ENCODE measurements at places on chromosomes 3 and 15.

- DNase-seq = no peak
Measured at GRCh38 chr3:37751537-37751936, 110.1 kb upstream of the CTDSPL start.

GRCh38 chr15:38518084-38518483 is 46.5 kb downstream of the RASGRP1 start:
- no peak for DNase-seq

- DNase-seq = no peak
Measured at GRCh38 chr3:153163756-153164550, 1.9 kb downstream of the RAP2B start.

DNA sequence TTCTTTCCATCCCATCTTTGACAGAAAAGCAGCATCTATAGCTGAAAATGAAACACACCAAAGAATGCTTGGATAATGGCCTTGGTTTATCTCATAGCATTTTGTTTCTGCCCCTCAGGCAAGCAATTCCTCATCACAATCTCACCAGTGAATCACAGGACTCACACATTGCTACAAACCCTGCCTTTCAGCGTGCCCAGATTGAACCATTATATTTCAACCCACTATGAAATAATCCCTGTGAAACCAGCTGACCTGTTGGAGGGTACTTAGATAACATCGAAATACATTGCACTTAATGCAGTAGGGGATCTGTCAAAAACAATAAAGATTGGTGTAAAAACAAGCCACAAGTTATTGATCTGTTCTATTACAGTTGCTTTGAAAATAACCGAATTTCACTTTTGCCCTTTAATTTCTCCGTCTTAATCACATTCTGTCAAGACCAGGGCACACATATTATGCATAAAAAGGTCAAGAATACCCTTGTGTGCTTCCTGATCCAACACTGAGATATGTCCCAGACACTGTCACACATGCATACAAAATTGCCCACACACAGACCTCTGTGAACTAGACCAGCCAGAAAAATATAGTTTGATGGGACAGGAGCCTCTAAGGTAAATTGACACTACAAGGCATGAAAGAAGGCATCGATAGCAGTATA is 839.8 kb downstream of the NTRK3 start:
- peak; percentile 3 for DNase-seq

DNA sequence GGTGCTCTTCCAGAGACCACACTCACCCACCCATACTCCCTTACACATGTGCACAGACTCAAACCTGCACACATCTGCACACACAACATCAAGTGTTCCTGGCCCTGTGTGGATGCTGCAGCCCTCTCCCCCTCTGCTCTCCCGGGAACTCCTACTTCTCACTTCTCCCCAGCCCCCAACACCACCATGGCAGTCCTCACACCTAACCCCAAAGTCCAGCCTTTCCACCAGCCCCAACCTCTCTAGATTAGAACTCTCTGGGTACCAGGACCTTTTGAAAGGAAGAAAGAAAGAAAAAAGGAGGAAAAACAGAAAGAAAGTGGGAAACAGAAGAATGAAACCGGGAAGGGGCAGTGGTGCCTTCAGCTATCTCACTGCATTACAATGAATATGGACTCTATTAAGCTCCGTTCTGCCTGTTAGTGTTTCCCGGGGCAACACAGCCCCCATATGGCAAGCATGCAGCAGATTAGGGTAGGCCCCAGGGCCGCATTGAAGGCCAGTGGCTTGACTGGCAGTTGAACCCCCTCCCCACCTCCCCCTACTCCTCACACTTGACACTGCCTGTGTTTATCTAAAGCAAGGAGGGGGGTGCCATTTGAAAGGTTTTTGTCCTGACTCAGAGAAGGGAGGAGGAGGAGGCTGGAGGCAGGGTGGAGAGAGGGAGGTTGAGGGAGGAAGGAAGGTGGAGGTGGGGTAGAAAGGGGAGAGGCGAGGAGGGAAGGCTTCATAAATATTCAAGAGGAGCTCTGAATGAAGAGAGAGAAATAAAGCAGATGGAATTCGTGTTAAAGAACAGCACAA is 30.1 kb downstream of the BOC start:
- DNase-seq = no peak

DNA sequence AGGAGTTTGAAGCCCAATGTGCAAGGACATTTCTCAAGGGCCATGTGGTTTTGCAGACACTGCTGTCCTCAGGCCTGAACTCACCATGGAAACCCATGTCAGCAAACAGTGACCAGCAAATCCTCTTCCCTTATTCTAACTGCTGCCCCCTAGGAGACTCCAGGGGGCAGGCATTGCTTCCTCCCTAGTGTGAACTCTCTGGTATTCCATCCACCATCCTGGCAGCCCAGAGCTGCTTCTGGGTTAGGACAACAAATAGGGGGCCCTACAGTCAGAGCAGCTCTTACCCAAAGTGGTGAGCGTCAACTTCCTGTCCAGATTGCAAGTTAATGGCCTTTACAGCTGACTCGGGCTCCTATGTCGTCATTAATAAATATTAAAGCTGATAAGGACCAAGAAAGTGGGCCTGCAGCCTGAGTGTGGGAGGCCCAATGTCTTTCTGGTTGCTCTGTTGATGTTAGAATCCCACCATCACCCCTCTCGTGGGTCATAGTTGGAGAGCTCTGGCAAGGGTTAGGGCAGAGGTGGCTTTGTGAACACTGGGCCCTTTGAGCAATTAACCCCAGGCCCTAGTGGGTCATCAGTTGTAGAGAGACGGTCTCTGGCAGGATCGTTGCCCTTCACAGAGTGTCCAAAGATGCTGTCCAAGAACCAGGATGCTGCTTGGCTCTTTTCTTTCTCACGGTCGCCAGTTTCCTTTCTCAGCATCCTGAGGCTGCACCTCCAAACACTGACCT is 41.5 kb downstream of the TGM4 start:
- no peak for DNase-seq

- no peak for DNase-seq
Measured at GRCh38 chr15:67885861-67886260, 46.0 kb upstream of the RNU6-1 start.
